ENCODE measurements at places on chromosomes 7 and 10.

DNA sequence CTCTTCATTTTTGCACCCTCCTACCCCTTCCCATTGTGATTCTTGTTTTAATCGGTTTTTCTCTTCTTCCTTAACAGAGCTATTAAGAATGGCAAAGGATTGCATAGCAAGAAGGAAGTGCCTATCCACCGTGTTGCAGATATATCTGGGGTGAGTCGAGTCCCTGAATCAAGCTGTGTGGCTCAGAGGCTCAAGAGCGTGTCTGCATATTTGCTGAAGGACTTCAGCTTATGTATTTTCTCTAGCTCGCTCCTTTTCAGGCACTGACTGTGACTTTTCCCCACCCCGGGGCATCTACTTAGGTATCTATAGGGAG is 126.6 kb downstream of the LRRC4 start:
- DNase-seq: no peak

DNA sequence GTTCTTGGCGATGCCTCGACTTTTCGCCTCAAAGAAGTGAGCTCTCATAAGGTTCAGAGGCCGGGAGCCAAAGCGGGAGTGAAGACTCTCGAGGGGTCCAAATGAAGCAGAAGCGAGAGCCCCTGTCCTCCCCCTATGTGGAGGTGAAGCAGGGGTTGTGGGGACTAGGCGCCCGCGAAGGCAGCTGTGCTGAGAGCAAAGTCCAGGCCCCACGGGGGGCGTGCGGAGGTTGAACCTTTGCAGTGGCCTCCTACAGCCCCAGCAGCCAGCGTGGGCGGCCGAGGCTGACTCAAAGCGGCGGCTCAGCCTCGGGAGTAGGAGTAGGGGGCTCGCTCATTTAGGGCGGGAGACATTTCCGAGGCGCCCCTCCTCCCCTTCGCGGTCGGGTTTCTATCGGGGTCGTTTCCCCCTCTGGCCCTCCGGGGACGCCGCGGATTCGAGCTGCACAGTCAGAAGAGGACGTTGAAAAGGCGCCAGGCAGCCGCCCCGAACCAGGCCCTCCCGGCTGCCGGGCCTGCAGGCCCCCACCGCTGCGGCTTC is 553 bp upstream of the ADD3 start:
- no peak for DNase-seq

- no peak for DNase-seq
Measured at GRCh38 chr7:20307119-20307518, 23.6 kb upstream of the ITGB8 start.

DNA sequence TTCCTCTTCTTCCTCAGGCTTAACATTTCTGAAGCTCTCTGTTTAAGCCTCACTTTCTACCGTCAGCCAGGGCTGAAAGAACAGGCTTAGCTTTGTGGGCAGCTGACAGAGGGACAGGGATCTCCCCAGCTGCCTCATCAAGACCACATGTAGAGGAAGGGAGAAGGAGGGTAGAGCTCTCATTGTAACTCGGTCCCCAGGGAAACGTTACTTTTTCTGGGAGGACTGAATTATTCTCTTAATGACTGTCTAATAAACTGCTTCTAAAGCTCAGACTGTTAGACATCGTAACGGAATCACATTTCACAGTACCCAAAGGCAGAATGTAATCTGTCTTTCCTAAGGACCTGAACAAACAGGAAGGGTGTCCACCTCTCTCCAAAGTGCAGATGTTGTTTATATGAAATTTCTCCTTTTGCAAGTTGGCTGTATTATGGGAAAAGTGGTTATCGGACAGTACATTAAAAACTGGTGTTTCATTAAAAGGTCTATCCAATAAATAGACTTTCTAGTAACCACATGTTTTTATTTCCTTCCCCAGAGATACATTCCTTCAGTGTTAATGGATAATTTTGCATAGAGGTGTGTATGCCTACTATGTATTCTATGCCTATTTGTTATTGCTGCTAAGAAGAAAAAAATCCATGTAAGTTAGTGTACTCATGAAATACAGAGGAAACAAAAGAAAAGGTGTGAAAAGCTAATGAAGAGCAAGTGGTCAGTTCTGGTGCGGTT is 144.2 kb downstream of the CTTNBP2 start:
- no peak for DNase-seq

- no peak for DNase-seq
Measured at GRCh38 chr7:111878785-111879184, 316.5 kb upstream of the IMMP2L start.

DNA sequence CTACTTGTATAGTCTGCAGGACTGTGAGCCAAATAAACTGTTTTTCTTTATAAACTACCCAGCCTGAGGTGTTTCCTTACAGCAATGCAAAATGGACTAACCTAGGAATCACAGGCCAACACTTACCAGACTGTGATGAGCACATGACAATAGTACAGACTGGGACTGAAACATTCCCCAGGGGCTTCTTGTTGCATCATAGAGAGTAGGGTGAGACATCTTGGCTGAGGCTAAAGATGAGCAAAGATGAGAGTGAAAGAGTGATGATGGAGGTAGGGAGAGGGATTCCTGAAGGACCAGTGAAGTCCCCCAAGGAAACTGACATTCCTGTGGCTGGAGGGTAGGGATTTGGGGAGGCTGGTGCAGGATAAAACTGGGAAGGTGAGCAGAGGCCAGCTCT is 194.4 kb downstream of the TPST1 start:
- DNase-seq: no peak

GRCh38 chr7:17212188-17212587 is 86.3 kb upstream of the AHR start:
- DNase-seq: no peak

GRCh38 chr10:114519756-114520293 is 115.5 kb upstream of the AFAP1L2 start:
- DNase-seq: no peak

GRCh38 chr10:4217187-4217586 is 432.2 kb upstream of the KLF6 start:
- no peak for DNase-seq

- no peak for DNase-seq
Measured at GRCh38 chr7:8260871-8261694, 884 bp downstream of the ICA1 start.

GRCh38 chr7:40887099-40887498 is 752.3 kb downstream of the SUGCT start:
- no peak for DNase-seq

DNA sequence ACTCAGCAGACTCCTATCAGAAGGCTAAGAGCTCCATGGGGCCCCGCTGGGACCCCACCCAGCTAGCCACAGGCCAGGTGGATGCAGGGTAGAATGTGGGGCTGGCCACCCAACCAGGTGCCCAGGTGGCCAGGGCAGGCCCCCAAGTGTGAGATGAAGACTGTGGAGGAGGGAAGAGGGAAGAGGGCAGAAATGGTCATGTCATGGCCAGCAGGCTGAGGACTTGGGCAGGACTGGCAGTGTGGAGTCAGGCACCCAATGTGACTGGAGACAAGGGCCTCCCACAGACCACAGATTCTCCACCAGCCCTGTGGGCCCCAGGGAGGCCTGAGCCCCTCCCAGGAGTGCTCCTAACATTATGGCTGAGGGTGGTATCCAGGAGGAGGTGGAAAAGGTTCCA is 141.6 kb downstream of the TNS3 start:
- DNase-seq: no peak

GRCh38 chr7:47565640-47566250 is 16.2 kb downstream of the TNS3 start:
- no peak for DNase-seq

DNA sequence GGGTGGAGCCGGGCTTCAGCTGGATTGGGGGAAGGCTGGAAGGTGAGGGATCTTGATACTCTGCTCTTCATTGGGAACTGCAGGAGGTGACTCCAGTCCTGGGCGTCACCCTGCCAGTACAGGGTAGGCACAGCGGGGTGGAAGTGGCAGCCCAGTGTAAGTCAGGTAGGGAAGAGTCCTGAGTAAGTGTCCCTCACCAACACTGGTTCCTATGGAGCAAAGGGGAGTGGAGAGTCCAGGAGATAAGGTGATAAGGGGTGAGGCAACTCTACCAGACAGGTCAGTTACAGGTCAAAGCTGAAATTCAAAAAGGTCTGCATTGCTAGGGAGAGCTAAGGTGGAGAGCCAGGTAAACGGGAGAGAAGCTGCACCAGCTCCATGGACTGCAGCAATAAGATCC is 145.6 kb upstream of the NFE2L3 start:
- DNase-seq: no peak

DNA sequence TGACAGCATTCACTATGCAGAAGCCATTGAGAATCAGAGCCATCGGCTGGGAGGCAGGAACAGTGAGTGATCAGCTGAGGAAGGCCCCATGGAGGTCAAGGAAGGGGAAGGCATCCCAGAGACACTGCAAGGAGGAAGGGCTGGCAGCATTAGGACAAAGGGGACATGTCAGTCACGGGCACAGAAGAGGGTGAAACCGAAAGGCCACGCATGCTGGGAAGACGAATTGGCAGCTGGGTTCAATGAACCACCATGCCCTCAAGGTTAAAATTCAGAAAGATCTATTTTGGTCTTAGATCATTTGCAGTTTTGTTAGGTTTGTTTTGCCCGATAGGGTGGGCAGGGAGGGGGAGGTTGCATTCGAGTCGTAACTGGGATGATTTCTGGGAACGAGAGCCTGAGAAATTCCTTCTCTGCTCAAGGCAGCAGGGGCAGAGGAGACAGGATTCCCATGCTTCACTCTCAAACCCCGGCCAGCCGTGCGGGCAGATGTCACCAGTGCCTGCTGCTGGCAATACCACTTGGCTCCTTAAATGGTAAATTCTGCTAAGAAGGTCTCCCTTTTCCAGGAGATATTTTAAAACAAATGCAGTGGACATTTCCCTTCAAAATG is 57.7 kb downstream of the ASB13 start:
- no peak for DNase-seq

- DNase-seq: no peak
Measured at GRCh38 chr10:50369931-50370330, 118.6 kb upstream of the ASAH2 start.

DNA sequence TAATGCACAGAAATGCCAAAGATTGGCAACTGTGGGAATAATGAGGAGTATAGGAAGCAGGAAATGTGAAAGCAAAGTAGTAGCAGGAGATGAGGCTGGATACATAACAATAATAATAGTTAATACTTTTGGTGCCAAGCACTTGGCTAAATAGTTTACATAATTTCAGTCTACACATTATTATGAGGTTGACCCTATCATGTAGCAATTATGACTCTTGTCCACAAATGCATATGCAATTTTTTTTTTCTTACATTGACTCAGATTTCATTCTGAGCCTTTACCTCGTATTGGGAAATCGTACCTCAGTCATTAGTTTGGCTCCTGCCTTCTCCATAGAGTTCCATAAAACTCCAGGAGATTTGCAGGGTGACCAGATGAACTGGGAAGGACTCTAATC is 219.9 kb downstream of the SUGCT start:
- DNase-seq: no peak

DNA sequence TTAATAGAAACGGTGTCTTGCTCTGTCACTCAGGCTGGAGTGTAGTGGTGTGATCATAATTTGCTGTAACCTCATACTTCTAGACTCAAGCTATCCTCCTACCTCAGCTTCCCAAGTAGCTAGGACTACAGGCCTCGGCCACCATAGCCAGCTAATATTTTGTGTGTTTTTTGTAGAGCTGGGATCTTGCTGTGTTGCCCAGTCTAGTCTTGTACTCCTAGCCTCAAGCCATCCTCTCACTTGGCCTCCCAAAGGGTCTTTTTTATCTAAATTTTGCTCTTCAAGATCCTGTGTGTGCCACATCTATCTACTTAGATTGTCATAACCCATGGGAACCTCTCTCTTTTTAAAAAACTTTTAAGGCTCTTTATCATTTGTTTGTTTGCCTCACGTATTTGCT is 50.5 kb downstream of the ANKIB1 start:
- DNase-seq: no peak

DNA sequence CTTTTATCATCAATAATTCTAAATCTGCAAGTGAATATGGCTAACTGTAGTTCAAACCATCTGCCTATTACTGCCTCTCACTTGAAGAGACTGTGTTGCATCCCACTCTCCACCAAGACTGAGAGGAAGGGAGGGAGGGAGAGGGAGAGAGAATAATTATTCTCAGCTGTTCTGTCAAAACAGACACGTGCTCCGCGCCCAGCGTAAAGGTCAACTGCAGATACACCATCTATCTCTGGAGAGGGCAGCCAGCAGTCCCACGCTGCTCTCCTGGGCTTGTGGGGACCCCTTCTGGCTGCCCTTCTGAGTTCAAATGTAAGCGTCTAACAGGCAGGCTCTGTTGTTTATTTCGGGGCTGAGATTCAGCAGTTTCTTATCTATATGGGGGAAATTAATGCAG is 625.5 kb upstream of the GALNT17 start:
- no peak for DNase-seq

GRCh38 chr10:47326927-47327330 is 4.7 kb downstream of the GDF2 start:
- no peak for DNase-seq

DNA sequence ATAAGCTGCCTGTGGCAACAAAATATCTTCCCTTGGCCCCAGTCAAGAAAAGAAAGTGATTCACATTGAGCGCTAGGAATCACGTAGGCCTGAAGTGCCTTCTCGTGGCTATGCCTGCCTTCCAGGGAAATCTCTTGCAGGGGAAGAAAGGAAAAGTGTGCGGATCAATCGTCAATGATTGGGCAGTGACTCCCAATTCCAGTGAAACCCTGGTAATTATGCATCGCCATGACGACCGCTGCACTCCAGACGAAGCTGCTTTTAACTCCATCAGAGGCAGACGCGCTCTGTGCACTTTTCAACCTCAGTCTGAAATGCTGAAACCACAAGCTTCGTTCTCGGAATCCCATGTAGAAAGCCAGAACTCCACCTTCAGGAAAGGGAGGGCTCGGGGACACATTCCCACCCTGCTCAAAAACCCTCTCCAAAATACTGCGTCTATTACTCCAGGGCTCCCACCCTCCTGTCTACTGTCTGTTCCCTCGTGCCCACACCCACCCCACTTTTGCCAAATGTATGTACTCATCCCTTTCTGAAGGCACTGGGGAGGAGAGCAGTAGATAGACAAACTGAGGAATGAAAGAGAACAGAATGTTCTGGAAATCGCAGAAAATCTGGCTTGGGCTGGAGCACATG is 24.2 kb upstream of the PRKAG2 start:
- no peak for DNase-seq

DNA sequence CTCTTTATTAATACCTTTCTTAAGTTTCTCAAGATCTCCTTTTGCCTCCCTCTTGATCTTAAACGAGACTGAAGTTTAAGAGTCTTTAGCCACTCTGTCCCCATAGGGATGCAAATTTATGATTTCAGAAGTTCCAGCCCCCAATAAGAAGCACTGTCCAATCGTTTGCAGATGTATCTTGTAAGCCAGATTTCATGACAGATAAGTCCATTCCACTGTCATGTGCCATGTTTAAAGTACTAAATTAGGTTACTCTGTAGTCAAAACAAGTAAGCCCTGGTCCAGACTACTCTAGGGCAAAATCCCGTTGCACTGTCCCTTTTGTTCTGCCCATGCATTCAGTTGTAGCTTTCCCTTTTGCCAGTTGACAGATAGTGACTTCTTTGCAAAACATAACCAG is 157.2 kb upstream of the KAT6B start:
- DNase-seq: no peak

DNA sequence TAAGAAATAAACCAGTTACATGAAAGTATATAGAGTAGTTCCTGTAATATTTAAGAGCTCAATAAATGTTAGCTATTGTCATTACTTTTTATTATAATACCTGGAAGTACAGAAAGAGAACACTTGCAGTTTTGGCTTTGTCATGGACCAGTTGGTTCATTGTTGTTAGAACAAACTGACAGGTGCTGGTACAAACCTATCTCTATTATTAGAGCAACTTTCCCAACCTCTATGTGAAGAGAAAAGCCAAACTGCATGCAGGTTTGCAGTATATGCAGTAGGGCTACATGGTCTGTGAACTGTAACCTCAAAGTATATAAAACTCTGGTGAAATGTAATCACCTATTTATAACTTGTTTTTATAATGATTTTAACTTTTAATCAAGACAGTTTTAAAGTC is 20.4 kb downstream of the DNAJC9 start:
- DNase-seq: no peak
